ENCODE measurements at places on chromosomes 1 and 21.

DNA sequence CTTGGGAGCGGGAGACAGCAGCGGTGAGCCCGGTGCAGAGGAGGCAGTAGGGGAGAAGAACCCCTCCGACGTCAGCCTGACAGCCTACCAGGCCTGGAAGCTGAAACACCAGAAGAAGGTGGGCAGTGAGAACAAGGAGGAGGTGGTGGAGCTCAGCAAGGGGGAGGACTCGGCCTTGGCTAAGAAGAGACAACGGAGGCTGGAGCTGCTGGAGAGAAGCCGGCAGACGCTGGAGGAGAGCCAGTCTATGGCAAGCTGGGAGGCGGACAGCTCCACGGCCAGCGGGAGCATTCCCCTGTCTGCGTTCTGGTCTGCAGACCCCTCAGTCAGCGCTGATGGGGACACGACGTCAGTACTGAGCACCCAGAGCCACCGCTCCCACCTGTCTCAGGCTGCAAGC is 32.9 kb downstream of the STYXL2 start:
- DNase-seq = no peak

GRCh38 chr1:16164213-16165072 is 8.6 kb upstream of the EPHA2 start:
- DNase-seq = no peak

DNA sequence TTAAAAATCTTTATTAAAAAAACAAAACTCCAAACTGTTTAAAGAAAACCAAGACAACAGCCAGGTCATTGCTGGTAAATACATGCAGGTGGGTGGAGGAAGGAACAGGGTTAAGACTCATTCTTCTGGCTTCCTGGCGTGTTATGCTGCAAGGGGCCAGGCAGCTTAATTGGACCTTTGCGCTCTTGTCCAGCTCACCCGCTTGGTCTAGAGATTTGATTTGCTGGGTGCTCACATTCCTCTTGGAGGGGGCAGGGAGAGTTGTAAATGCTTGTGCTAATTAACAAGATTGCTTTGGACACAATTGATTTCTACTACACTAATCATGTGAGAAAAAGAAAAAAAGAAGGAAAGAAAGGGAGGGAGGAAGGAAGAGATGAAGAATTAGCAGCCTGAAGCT is 10.5 kb downstream of the CEP104 start:
- DNase-seq = no peak

DNA sequence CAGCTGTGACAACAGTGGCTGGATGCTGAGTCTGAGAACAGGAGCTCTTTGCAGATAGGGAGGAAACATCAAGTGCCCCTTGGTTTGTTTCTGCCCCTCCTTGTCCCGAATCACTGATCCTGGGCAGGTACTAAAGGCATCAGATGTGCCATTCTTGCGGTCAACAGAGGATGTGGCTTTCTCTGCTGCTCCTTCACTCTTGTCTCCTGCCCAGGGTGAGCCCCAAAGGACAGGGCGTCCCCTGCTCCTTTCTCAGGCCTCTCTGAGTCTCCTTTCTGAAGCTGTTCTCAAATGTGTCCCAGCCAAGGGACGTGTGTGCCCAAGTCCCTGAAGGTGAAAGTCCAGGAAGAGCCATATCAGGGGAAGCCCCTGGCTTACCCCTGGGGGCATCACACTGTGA is 31.7 kb downstream of the SLC37A1 start:
- no peak for DNase-seq

DNA sequence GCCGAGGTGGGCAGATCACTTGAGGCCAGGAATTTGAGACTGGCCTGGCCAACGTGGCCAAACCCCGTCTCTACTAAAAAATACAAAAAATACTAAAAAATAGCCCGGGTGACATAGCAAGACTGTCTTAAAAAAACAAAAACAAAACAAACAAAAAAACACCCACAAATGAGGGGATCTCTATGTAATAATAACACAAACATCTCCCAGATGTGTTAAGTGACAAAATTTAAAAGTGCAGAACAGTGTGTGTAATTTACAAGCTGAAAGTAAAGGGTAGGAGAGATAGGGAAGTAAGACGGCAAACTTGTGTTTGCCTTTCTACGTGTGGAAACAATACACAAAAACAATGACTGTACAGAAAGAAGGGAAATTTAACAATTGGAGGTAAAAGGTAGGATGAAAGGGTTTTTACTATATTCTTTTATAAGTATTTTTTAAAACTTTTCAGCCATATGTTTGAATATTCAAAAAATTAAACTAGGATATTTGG is 36.3 kb downstream of the ARID4B start:
- no peak for DNase-seq

GRCh38 chr1:168236836-168237611 is 11.2 kb downstream of the SFT2D2 start:
- no peak for DNase-seq

DNA sequence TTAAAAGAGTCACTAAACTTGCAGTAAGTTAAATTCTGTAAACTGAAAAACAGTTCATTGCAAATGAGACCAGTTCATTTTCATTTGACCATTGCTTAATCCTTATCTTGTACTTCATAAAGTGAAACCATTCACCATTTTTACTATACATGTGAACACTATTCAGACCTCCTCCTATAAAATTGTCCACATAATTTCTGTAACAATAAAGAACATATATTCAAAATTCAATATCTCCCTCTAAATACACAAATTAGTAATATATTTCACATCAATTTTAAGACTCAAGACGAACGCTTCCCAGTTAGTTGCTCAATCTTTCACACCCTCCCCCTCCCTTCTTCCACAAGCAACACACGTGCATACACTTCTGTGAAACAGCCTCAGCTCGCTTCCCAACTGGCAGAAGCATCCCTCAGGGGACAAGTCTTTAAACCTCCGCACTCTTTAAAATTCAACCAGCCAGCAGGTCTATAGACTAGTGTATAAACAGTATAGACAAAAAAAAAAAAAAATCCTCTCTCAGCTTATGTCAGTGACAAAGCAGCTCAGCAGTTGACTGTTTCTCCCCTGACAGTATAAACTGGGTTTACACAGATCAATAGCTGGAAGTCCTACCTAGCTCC is 99.6 kb downstream of the DENND1B start:
- no peak for DNase-seq

DNA sequence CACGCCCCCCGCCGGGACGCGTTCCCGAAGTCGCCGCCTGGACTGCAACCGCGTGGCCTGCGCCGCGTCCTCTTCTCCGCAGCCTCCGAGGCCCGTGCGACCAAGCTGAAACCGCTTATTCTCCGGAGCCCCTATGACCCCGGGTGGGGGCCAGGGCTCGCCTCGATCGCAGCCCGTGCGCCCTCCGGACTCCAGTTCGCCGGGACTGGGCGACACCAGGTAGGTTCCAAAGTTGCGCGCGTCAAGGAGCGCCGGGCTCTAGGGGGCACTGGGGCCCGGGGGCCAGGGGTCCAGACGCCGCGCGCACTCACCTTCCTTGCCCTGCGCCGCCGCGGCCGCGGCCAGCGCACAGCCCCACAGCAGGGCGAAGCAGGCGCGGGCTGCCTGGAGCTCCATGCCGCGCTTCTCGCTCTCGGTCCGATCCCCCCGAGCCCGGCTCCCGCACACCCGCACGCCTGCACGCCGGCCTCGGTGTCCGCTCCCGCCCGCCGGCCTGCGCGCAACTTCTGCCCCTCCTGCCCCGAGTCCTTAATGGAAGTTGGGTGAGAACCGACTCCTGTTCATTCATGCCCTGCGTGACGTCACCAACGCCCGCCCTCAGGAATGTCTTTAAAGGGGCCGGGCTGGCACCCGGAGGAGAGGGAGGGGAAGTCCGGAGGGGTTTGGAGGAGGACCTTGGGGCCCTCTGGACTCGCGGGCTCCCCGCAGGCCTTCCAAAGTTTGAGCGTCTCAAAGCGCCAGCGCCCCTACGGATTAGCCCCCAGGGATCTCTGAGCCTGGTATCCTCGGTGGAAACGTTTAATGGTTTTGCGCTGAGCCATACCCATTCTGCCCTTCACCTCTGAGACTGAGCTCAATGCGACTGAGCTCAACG is at the start of gene EPHA2:
Gene EPHA2 (minus strand): TSS at position 533 of the 874 bp plus-strand sequence. CDS start 137 bp downstream, at position 396.
- DNase-seq = peak; percentile 30

DNA sequence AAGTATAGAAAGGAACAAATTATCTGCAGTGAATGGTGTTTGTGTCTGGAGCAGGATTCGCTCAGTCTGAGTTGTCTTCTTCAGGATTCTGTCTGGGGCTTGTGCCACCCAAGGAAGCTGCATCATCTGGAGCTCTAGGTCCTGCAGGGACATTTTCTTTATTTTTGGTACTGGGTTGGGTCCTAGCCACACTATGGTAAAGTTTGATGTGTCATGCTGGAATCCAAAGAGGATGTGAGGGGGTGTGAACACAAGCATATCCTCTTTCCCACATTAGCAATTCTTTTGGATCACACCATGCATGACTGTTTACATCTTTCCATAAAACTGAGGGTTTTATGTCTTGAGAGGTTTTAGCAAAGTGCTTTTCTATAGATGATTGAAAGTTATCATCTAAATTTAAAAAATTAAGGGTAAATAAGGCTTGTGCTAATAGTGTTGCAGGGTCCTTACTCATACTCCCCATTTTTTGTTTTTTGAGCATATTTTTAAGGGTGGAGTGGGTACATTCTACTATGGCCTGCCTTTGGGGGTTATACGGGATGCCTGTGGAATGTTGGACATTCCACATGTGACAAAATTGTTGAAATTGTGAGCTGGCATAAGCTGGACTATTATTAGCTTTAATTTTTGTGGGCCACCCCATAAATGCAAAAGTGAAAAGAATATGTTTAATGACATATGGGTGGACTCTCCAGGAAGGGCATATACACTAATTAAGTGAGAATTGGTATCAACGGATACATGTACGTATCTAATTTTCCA is 152.0 kb upstream of the HMCN1 start:
- DNase-seq = no peak

GRCh38 chr1:53663529-53664300 is 75.2 kb downstream of the GLIS1 start:
- DNase-seq = no peak

DNA sequence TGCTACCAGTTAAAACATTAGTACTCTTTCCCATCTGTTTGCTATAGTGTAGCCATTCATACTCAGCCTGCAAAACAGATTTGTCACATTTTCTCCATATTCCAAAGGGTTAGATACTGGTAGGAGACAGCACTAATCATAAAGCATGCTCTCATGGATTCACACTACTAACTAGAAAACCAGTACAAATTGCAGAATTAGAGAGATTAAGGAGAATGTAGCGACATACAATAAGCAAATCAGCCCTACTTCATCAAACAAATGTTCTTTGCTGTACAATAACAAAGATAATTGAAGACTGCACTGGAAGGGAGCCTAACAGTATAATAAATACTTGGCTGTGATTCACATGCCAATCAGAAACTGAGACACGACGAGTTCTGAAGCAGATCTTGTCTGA is 368.0 kb upstream of the PRMT6 start:
- DNase-seq = no peak

DNA sequence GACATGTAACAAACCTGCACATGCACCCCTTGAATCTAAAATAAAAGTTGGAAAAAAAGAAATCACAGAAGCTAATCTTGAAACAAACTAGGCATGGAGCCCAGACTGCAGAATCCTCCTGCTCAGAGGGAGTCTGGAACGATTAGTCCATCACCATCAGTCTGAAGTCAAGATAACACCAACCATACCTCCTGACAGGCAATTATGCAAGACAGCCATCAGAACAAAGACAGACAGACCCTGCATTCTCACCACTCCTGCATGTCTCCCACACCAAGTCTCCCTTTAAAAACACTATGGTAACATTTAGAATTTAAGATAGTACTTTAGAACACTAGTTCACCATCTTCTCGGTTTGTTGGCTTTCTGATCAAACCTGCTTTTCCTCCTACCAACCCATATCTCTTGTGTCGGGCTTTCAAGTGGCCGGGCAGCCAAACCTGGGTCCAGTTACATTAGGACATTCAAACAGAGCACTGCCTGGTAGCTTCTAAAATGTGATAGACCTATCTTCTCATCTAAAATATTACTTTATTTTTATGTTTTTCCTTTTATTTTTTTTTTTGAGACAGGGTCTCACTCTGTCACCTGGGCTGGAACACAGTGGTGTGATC is 10.1 kb downstream of the YARS1 start:
- DNase-seq = no peak

- DNase-seq = no peak
Measured at GRCh38 chr21:41923631-41924367, 30.0 kb downstream of the C2CD2 start.

DNA sequence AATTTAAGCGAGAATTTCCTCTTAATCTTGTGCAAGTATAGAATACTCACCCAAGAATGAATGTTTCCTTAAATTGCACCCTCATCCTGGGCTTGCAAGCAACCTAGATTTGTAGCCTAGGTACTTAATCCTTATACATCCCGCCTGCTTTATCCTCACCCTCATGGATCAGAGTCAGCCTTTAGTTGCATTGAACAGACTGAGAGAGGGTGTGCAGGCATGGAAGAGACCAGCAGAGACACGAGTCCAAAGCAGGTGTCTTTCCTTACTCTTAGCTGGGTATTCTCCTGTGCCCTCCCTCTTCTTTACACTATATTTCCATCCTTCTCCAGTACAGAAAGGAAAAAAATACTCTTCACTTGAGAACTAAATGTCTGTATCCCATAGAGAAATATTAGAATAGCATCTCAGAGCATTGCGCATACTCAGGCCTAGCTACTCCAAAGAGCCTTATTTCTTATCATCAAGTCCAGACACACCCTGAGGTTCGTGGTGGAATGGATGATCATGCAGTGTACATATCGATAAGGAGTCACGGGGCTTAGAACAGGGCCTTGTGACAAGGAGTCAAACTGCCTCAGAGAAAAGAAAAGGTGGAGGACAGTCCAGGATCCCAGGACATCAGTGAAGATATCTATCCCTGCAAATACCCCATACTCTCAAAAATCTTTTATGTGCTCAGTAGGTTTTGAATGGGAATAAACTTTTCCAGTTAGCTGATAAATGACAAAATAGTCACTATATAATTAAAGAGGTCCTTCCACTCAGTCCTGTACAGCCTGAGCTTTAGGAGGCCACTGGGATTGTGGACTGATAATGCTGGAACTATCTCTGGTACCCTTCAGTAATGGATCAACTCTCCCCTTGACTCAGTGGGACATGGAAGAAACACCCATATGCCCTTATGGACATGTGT is 297.9 kb downstream of the GRIK1 start:
- no peak for DNase-seq

DNA sequence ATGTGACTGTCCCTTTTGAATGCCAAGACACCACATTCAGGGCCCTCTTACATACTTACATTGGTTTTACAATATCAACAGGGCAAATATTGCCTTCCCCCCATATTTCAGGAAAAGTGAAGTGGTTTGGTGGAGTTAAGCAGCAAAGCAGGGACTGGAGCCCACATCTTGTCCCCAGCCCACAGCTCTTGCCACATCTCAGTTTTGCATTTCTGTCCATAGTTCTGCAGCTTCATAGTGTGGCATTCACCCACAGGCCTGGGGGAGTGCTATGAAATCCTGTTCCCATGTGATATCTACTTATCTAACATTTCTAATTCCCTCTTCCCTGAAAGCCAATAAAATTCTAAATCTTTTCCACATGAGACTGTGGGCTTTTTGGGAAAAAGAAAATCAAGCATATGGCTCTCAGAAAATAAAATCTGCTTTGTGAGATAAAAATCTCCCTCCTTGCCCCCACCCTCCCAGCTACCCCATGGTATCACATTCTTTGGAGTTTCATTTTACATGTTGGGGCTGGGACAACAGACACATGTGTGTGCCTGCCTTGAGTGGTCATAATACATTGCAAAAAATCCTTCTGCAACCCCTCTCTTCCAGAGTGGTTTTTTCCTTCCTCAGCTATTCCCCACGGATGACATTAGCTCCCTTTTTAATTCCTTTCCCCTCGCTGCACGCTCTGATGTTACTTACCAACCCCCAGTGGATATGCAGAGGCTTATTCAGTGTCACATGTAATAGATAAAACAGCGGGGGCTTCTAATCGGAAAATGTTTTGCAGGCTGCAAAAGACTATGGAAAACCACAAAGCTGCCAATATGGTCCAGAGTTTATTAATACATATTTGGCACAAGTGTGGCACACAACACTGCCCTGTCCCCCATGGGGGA is 20.5 kb upstream of the CD2 start:
- no peak for DNase-seq

Measured in GOT3 (cell line).